ENCODE measurements at places on chromosomes 7 and 10. TPM values are rescaled to one million over a fixed set of nuclear protein-coding genes. Genes with fewer than 3 reads are reported as not detected.

Gene SYT15B
- 0.05 TPM for total RNA-seq

Gene STOX1
- 5.8 TPM for total RNA-seq

Gene GAD2
- total RNA-seq, result not detected

GRCh38 chr7:38831259-38831996, 77.6 kb downstream of the VPS41 start:
- no peak for DNase-seq
- no peak overlapping the region for H3K4me3 ChIP-seq
- peaks cover 5% of the 10 kb centered on the region for H3K4me1 ChIP-seq
- H3K27ac ChIP-seq, result no peak overlapping the region
- no peaks in the 10 kb centered on the region for H3K27me3 ChIP-seq

DNA sequence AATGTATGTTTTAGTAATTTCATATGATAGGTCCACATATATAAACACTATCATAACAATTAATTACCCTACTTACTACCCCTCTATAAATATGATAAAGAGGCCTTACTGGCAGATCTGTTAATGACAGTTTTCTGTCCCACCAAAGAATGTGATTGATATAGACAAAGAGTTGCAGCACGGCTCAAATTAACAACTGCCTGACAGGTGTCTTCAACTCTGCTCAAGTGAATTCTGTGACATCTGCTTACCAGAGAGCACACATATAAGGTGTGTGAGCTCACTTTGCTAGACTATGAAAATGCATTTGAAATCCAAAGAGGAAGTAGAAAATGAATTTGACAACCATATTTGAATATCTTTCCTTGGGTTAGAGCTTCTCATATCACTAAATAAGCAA, 36.6 kb downstream of the CACNA2D1 start:
- no peak overlapping the region for H3K27ac ChIP-seq
- DNase-seq, result no peak
- no peak overlapping the region for H3K4me3 ChIP-seq

GRCh38 chr7:123570390-123571182, 13.0 kb upstream of the NDUFA5 start:
- no peak overlapping the region for H3K4me3 ChIP-seq
- no peak overlapping the region for H3K27ac ChIP-seq
- H3K36me3 ChIP-seq, result no peaks in the 10 kb centered on the region

GRCh38 chr7:110808361-110808760, 282.6 kb upstream of the LRRN3 start:
- no peaks in the 10 kb centered on the region for H3K4me1 ChIP-seq
- H3K36me3 ChIP-seq, result no peaks in the 10 kb centered on the region
- no peak overlapping the region for H3K27ac ChIP-seq
- no peak overlapping the region for H3K4me3 ChIP-seq

DNA sequence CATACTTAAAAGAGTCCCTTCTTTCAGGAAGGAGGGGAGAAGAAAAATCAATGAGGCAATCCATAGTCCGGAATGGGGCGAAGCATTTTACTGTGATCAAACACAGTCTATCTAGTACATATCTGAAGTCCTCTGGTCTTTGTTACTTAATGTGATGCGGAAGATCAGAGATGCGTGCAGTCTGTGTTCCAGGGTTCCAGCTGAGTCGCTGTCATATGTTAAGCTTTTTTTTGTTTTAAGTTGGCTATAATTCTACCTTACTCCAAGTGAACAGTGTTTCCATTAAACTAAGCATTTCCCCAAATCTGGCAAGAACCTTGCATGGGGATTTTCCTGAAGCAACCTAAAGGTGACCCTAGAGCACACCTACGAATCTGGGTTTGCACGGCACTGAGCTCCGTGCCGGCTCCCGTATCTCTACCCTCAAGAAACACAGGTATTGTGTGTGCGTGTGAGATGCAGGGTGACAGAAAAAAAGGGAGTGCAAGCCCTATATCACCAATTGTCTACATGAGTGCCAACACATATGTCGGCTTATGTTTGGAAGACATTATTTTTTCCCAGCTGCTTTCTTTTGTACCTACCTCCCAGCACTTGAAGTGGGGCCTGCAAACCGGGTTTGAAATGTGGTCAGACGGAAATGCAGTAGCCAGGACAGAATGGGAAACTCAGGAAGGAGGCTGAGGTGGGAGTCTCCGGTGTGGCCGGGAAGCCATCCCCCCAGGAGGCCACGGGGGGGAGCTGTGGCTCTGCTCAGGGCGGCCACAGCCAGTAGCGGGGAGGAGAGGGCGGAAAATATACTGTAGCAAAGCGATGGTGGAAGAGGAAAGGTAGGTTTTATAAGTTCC, 435.8 kb upstream of the MGMT start:
- no peaks in the 10 kb centered on the region for H3K4me1 ChIP-seq
- H3K27me3 ChIP-seq, result peaks cover 61% of the 10 kb centered on the region
- no peaks in the 10 kb centered on the region for H3K36me3 ChIP-seq
- no peak overlapping the region for H3K27ac ChIP-seq
- no peak overlapping the region for H3K4me3 ChIP-seq
